ENCODE measurements at places on chromosomes 6 and 20.

DNA sequence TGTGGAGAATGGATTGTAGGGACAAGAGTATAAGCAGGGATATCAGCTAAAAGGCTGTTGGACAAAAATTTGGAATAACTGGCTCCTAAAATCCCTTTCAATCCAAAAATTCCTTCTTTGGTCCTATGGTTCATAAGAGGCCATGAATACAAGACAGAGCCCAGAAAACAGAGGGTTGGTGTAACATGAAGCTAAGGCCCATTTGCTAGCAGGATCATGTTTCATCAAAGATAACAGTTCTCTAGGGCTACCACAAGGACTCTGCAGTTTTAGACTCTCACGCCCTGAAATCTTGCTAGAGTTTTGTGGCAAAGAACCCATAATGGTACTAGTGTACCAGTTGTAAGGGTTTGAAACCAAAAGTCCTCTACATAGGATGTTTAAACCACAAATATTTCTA, 327.8 kb upstream of the TBX18 start:
- DNase-seq = no peak

DNA sequence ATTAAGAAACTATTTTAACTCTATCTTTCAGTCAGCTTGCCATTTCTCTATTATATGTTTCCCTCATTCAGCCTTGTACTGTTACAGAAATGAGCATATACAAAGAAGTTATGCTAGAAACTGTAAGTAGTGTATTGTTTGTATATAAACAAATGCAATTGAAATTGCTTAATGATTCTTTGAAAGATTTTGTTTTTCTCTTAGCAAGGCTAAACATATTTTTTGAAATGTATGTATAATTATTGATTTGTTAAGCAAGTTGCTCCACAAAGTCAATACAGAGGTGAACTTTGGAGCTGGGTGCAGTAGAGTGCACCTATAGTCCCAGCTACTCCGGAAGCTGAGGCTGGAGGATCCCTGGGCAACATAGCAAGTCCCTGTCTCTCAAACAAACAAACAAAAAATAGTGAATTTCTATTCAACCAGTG, 253.6 kb downstream of the RNGTT start:
- no peak for DNase-seq

DNA sequence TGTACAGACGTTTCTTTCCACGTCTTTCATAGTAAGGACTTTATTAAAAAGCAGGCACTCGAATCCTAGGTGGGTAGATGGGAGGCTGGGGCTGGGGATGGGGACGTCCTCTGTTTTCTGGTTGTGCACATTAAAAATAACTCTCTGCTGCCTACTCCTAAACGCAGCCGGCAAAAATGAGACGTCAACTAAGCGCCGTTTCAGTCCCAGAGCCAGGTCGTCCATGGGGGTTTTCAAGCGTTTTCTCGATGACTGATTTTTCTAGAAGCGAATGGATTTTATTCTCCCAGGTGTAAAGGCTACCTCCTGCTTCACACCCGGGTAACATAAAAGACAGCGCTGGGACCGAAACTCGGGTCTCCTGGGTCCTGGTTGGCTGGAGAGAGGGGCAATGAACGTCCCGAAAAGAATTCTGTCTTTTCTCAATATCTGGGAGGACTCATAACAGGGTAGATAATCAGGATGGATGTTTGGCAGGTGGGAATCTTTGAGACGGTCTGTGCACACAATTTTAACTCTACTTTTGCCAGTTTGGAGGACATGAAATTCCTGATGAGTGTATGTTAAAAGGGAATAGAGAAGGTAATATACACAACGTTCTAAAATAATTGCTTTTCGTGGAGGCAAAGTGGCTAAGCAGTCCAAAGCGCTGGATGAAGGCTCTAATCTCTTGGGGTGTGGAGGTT, 25.2 kb downstream of the GPX6 start:
- no peak for DNase-seq

DNA sequence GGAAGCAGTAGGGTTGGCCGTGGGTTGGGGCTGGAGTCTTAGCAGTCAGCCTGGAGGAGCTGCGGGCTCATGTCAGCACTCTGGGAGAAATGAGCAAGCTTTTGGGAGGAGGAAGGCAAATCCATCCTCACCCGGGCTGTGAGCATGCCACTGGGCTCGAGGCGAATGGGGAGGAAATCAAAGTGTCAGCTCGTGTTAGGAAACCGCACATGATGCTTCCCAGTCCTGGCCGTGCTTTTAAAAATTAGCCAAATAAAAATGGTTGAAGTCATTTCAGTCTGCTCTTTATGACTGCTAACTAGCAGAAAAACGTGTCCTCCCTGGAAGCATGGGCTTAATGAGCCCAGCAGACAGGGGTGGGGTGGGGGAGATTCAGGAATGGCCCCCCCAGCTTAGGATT, 98.1 kb downstream of the NFATC2 start:
- no peak for DNase-seq

GRCh38 chr6:127967708-127968107, 66.8 kb upstream of the THEMIS start:
- no peak for DNase-seq

Data from activated gamma-delta T cell (primary cell).